CD4-positive, alpha-beta memory T cell (primary cell): ENCODE measurements at places on chromosomes 5 and 9.

- H3K36me3 ChIP-seq = no peaks in the 10 kb centered on the region
- no peaks in the 10 kb centered on the region for H3K27me3 ChIP-seq
- no peak overlapping the region for H3K4me3 ChIP-seq
Measured at GRCh38 chr5:164597293-164597900, 1092.0 kb downstream of the MAT2B start.

DNA sequence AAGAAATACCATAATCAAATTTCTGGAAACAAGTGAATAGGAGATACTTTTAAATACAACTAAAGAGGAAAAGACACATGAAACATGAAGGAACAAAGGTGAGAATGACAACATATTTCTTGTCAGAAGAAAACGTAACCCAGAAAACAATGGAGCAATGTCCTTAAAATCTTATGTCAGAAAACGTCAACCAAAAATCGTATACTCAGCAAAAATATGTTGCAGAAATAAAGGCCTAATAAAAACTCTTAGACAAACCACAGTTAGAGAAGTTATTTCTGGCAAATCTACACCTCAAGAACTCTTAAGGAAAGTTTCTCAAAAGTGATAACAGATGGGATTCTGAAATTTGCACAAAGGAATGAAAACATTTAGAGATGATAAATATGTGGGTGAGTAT is 66.3 kb upstream of the FBXL7 start:
- no peak overlapping the region for H3K27ac ChIP-seq
- no peaks in the 10 kb centered on the region for H3K36me3 ChIP-seq
- H3K4me1 ChIP-seq = no peaks in the 10 kb centered on the region
- no peak overlapping the region for H3K4me3 ChIP-seq

GRCh38 chr5:116559239-116559638 is 15.4 kb downstream of the SEMA6A start:
- no peak overlapping the region for H3K4me3 ChIP-seq
- H3K4me1 ChIP-seq = no peaks in the 10 kb centered on the region

DNA sequence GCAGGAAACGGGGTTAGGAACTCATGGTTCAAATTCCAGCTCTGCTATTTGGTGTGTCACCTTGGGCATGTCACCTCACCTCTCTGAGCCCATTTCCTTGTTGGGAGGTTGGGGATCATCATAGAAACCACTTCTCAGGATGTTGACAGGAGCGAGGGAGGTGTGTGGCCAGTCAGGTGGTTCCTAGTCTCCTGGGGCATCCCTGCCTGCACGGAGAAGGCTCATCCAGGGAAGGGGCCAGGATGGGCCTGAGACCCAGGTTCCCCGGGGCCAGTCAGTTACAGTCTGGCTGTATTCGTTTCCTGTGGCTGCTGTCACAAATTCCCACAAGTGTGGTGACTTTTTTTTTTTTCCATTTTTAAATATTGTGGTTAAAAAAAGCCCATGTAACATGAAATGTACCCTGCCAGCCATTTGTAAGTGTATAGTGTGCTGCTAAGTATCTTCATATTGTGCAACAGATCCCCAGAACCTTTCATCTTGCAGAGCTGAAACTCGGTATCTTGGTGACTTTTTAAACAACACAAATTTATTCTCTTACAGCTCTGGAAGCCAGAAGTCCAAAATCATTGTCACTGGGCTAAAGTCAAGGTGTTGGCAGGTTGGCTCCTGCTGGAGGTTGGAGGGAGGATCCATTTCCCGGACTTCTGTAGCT is 78.7 kb upstream of the UNC5A start:
- no peaks in the 10 kb centered on the region for H3K36me3 ChIP-seq
- no peak for DNase-seq
- H3K27me3 ChIP-seq = no peaks in the 10 kb centered on the region
- no peak overlapping the region for H3K4me3 ChIP-seq
- no peak overlapping the region for H3K27ac ChIP-seq

DNA sequence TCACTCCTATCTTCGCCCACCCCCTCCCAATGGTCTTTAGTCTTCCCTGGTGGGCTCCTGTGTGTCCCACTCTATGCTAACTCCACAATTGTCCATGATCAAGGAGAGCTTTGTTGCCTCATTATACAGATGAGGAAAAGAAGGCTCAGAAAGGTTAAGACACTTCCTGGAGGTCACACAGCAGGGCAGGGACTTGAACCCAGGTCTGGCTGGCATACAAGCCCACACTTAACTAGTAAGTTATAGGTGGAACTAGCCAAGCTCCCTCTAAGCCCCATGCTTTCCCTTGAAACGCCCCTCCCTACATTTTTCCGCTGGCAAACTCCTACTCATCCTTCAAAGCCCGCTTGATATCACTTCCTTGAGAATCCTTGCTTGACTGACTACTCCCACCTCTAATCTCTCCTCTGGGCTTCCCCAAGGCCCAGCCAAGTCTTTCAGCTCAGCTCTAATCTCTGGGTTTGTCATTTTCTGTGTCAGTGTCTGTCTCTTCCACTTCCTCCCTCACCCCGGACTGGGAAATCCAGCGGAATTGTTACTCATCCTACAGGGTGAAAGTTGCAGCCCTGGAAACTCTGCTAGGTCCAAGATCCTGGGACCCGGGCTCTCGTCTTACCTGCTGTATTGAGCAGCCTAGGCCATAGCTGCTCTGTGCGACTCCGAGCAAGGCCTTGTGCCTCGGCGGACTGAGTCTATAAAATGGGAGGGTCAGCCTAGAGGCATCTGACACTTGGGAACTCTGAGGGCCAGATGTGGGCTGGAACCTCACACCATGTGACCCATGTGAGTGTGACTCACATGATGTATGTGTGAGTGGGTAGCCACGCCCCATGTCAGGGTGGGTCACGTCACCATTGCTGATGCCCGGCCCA is 144.5 kb downstream of the GAPVD1 start:
- H3K27ac ChIP-seq = no peak overlapping the region
- no peak overlapping the region for H3K4me3 ChIP-seq
- no peaks in the 10 kb centered on the region for H3K36me3 ChIP-seq
- no peaks in the 10 kb centered on the region for H3K27me3 ChIP-seq
- H3K4me1 ChIP-seq = peaks cover 9% of the 10 kb centered on the region

- DNase-seq = no peak
- no peaks in the 10 kb centered on the region for H3K27me3 ChIP-seq
- no peak overlapping the region for H3K4me3 ChIP-seq
Measured at GRCh38 chr5:142753116-142753631, 17.0 kb upstream of the ARHGAP26 start.

DNA sequence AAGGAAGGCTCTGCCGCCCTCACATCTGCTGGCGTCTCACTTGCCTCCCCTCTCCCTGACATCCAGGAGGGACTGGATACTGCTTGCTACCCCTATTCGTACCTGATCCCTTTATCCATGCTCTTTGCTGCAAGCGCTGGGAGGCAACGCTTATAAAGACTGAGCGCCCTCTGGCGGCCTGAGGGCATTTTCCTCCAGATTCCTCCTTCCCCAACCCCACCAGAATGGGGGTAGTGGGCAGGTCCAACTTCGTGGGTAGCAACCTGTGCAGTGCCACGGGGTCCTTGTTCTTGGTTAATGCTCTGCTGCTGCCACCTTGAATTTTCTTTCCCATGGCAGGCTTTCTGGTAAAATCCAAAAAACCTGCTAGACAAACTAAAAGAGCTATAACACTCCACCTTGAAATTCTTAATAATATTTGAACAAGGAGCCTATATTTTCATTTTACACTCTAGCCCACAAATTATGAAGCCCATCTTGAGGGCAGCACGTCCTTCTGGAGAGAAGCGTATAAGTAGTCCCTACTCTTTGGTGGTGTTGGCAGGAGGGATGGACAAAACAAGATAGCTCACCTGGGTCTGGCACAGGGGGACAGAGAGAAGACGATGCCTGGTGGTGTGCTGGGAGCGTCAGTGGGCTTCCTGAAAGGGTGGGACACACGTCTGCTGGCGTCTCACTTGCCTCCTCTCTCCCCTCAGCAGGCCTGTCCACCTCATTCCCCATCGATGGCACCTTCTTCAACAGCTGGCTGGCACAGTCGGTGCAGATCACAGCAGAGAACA is 52.5 kb downstream of the JADE2 start:
- H3K4me3 ChIP-seq = no peak overlapping the region
- H3K36me3 ChIP-seq = peaks cover 60% of the 10 kb centered on the region
- DNase-seq = peak; percentile 69
- H3K4me1 ChIP-seq = no peaks in the 10 kb centered on the region
- H3K27me3 ChIP-seq = no peaks in the 10 kb centered on the region
- no peak overlapping the region for H3K27ac ChIP-seq

DNA sequence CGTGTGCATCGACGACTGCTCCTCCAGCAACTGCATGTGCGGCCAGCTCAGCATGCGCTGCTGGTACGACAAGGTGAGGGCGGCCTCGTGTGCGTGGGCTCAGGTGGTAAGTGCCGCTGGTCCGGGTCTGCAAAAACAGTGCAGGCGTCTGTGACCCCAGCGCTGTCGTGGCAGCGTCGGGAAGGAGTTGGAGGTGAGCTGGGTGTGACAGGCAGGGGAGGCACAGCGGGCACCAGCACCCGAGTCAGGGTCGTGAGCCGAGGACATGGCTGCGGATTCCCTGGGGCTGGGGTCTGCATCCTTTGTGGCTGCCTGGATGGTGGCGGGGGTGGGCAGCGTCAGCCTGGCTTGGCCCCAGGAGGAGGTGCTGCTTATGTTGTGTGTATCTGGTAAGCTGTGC is 63.1 kb upstream of the CACNA1B start:
- no peaks in the 10 kb centered on the region for H3K4me1 ChIP-seq
- H3K27me3 ChIP-seq = no peaks in the 10 kb centered on the region

DNA sequence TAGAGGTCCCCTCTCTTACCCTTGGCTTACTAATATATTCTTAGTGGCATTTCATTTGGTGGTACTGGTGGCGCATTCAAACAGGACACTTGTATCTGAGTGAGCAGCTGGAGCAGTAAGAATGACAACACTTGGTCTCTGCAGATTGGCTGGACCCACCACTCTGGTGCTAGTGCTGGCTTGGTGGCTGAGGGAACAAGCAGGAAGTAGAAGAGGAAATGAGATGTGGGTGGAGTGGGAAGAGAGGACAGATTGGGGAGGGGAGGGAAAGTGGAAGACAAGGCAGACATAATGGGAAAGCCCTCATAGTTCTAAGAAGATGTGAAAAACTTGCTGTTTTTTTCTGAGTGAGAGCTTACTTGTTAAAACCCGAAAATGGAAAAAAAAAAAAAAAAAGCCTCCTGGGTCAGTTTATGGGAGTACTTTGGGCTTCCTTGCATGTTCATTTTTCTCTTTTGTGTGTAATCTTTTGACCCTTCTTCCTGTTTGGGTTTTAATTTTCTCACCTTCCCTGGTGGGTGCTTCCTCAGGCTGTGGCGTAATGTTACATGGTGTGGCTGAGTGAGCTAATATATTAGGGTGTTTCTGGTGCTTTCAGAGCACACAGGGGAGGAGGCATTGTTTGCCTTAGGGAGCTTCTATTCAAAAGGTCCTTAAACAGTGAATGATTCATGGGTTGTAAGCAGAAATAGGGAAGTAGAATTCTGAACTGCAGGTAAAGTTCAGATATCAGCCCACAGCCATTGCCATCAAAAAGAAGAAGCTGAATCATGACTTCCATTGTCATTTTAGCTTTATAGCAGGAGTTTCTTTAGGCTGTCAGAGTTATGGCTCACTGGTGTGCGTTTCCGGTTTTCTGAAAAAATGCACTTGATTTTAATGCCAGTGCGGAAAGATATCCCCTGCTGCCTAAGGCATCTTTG is 52.3 kb downstream of the TLE4 start:
- no peak overlapping the region for H3K4me3 ChIP-seq
- peaks cover 27% of the 10 kb centered on the region for H3K4me1 ChIP-seq
- H3K27me3 ChIP-seq = no peaks in the 10 kb centered on the region
- H3K27ac ChIP-seq = peak overlapping the region; percentile 1
